ENCODE measurements at places on chromosomes 7 and 10.

DNA sequence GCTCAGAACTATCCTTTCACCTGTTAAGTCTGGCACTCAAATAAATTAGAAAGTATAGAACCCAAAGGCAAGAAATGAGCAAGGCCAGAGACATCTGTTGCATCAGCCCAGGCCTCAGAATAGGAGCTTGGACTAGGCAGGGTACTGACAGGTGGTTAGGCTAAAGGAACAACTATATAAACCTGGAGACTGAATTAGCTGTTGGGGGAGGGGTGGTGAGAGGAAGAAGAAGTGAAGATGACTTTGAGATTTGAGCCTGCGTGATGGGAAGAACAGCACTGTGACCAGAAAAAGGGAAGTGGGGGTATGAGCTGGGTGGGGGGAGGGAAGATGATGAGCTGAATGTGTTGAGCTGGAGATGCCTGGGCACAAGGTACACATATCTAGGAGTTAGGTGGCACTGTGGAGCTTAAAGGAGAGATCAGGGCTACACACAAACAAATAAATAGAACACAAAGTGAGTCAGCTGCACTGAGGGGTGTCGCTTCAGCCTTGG is 244.7 kb downstream of the PTEN start:
- DNase-seq = no peak

DNA sequence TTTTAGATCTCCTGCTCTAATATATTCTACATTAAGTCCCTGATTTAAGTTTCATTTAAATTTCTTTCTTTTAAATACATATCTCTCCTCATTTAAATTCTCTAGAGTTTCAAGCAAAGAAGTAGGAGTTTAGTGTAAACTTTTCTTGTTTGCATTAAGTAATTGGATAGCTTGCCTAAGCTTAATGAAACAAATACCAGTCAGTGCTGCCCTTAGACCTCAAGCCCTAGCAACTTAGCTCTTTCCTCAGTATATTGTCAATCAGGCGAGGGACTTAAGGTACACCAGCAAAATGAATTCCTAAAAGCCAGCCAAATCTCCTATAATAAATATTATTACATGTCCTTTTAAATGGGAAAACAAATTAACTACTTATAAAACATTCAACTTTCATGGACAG is 101.5 kb downstream of the CHCHD3 start:
- DNase-seq = no peak

DNA sequence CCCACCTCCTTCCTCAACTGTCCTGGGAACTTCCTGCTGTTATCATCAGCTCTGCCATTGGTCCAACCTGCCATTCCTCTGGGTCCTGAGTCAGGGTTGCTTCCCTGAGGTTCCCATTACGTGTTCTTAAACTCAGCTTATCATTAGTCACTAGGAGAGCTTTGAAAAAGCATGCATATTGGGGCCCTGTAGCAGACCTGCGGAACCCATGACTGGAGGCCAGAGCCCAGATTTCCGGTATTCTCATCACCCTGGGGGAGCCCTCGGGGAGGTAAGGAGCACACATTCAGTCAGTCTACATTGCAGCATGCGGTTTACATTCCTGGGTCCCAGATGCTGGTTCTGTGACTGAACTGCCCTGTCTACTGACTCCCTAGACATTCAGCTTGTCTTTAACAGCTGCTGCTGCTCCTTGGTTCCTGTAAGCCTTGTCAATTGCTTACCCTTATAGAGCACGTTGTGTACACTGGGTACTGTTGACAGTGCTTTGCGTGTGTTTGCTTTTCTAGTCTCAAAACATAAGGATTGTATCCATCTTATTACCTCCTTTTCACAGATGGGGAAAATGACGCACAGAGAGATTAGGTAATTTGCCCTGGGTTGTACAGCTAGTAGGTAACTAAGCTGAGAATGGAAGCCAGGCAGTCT is 12.8 kb downstream of the CDHR3 start:
- no peak for DNase-seq

GRCh38 chr10:98489561-98490481 is 43.1 kb upstream of the HPS1 start:
- no peak for DNase-seq

DNA sequence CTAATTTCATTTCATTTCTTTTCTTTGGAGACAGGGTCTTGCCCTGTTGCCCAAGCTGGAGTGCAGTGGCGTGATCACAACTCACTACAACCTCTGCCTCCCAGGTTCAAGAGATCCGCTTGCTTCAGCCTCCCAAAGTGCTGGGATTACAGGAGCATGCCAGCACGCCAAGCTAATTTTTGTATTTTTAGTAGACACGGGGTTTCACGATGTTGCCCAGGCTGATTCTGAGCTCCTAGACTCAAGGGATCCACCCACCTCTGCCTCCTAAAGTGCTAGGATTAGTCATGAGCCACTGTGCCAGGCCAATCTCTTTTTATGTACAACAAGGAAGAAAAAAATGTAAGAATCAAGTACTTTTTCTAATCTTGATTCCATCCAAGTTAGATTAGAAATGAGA is 10.7 kb upstream of the KMT2E start:
- DNase-seq = no peak

DNA sequence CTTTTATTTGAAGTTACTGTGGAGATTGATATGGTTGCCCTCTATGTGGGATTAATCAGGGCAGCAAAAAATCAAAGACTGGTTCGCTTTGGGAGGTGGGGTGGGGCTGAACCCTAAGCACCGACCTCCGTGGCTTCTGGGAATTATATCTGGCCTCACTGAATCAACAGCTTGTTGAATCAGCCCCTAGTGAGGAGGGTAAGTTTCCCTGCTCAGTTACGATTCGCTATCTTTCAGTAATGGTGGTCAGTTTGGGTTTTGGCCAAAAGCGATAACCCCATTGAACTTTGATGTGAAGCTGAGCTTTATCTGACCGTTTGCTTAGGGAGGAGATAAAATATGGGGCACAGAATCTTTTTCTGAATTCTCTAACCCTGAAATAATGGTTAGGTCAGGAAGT is 16.6 kb upstream of the ARPC1A start:
- no peak for DNase-seq

DNA sequence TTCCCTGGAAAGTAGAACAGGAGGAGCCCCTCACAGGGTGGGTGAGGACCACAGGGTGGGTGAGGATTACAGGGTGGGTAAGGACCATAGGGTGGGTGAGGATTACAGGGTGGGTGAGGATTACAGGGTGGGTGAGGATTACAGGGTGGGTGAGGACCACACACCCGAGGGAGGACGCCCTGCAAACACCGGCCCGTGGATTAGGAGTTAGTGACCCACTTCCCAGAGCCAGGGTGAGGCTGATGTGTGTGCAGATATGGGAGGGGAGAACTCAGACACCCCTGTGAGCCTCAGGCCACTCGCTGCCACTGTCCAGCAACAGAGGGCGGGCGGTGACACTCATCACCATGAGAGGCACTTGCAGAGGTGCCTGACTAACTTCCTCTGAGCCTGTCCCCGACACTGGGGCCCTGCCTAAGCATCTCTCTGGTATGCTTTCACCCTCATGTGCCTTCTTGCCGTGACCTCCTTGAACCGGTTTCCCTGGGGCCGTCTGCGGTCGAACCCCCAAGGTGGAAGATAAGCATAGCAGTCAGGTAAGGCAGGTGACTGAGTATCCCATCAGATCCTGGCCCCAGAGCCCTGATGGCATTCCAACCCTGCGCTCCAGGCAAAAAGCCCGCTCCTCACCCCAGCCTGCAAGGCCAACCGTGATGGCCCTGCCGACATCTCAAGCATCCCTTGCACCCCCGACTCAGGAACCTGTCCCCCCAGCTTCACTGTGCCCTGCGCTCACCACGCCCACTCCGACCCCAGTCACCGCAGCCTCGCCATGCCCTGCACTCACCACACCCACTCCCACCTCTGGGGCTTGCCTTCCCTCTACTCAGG is 74.1 kb downstream of the FAM53B start:
- DNase-seq = no peak

- DNase-seq = no peak
Measured at GRCh38 chr10:2121929-2122328, 384.6 kb upstream of the ADARB2 start.

DNA sequence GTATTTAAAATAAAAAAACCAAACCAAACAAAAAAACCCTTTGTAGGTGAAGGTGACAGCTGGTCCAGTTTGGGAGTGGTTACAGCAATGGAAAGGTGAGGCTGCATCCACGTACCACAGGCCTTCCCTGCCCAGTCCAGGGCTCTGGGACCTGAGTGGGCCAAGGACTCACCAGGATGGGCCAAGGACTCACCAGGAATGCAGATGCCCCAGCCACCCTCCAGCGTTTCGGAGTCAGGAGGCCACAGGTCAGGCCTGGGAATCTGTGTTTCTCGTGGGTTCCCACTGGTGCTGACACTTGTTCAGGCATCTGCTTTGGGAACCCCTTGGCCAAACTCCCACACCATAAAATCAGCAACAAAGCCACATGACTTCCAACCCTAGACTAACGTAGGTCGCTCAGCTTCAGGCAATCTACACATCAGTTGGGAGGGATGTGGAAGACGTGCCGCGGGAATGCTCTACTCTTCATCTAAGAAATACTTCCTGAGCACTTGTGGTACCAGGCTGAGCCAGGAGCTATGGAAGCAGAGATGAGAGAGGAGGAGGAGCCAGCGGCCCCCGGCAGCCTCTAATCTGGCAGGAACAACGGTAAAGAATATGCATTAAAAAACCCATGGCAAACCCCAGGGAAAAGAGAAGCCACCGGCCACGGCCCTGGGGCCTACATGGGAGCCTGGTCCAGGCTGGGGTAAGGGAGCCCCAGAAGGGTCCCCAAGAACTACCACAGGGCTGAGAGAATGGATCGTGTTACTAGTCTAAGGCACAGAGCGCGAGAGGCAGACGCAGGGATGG is 473.4 kb downstream of the PTPRN2 start:
- no peak for DNase-seq

- peak; percentile 56 for DNase-seq
Measured at GRCh38 chr7:149477494-149478443, 16.9 kb upstream of the ZNF777 start.

GRCh38 chr10:124403548-124403947 is 15.2 kb downstream of the OAT start:
- DNase-seq = peak; percentile 86

DNA sequence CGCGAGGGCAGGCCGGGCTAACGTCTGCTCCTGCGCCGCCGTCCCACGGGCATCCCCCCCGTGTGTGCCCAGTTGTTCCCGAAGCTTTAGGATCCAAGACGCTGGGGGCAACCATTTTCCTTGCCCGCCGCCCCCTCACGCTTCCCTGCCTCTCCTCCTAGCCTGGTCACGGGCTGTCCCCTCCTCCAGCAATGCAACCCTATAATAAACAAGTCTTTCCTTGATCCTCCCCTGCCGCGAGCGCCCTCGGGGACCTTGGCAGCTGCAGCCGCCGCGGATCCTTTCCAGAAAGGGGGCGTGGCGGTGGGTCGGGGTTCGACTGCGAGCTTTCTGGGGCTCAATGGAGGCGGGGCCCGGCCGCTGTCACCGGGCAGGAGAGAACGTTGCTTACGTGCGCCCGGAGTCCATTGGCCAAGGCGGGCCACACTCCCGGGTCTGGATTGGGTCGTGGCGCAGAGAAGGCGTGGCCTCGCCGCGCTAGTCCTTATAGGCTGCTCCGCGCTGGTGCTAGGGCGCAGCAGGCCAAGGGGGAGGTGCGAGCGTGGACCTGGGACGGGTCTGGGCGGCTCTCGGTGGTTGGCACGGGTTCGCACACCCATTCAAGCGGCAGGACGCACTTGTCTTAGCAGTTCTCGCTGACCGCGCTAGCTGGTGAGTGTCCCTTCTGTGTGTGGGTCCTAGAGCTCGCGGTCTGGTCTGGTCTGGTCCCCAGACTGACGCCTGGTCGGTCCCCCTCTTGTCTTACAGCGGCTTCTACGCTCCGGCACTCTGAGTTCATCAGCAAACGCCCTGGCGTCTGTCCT is at the start of gene DDIT4:
Gene DDIT4 (plus strand): TSS at position 515 of the 803 bp plus-strand sequence. CDS start 293 bp downstream, outside the sequence.
- DNase-seq = peak; percentile 93

- DNase-seq = no peak
Measured at GRCh38 chr7:158820656-158821055, 8.7 kb downstream of the ESYT2 start.

GRCh38 chr7:43649755-43650274 is 66.9 kb downstream of the STK17A start:
- no peak for DNase-seq

DNA sequence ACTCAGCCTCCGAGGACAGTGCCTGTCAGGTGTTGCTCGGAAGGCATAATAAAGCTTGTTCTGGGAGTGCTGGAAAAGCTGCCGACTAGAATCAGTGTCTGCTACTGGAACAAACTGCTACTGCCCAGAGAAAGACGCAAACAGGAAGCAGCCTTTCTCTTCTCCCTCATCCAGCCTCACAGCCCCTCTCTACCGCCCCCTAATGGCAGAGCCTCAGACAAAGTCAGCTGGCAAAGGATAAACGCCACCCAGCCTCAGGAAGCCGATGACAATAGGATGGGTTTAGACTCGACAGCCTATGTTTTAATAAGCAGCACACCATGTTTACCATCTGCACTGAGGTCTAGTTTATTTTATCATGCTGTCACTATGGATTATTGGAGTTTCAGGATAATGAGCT is 169.5 kb upstream of the LYZL1 start:
- DNase-seq = peak; percentile 50

DNA sequence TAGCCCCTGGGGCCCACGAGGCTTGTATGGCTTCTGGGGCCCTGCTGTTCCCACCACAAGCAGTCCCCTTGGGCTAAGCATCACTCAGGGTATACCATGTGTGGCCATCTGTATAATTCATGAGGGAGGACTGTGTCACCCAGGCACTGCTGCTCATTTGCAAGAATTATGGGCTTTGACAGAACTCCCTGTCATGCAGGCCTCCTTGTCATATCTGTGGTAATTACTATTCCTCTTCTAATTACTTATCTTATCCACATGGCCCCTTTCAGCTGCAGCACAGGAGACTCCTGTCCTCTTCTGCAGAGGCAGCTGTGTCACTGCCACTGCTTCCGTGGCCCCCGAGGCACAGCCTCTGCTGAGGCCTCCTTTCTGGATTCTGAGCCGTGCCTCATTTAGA is 46.3 kb downstream of the LRMDA start:
- no peak for DNase-seq

DNA sequence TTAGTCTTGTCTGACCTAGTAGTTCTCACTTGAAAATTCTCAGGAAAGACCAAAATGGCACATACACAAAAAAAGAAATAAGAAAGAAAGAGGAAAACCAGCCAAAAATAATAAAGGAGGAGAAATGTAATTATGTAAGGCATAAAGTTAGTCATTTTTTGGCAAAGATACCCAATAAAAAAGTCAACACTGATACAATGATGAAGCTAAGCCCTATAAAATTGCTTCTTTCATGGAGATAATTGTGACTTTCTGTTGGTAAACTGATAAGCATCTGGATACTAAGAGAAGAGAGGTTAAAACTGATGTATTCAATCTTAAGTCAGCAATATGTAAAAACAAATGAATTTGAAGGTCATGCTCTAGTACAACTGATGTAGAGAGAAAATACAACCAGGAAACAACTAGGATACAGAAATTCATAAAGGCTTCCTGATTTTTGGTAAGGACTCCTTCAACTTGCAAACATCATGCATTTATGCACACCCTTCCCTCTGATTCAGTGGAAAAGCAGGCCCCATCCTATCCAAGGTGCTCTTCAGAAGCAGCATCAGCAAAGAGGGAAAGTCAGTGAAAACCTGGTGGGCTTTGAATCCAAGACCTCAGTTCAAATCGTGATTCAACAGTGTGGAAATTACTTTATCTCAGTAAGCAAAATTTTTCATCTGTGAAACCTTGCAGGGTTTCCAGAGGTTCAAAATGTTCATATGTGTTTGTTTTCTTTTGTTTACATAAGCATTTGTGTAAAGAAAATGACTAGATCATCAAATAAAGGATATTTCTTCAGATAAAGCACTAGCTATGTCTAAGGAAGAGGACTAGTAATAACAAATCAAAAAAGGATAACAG is 32.6 kb downstream of the IMMP2L start:
- no peak for DNase-seq

Data from iPS DF 19.7 (cell line).